Activated CD4-positive, alpha-beta T cell treated with anti-CD3 and anti-CD28 coated beads for 36 hours (primary cell): ENCODE measurements at places on chromosomes 6 and 20.
A peak's percentile ranks its signal among the peaks of the same experiment; 100 is the strongest.

DNA sequence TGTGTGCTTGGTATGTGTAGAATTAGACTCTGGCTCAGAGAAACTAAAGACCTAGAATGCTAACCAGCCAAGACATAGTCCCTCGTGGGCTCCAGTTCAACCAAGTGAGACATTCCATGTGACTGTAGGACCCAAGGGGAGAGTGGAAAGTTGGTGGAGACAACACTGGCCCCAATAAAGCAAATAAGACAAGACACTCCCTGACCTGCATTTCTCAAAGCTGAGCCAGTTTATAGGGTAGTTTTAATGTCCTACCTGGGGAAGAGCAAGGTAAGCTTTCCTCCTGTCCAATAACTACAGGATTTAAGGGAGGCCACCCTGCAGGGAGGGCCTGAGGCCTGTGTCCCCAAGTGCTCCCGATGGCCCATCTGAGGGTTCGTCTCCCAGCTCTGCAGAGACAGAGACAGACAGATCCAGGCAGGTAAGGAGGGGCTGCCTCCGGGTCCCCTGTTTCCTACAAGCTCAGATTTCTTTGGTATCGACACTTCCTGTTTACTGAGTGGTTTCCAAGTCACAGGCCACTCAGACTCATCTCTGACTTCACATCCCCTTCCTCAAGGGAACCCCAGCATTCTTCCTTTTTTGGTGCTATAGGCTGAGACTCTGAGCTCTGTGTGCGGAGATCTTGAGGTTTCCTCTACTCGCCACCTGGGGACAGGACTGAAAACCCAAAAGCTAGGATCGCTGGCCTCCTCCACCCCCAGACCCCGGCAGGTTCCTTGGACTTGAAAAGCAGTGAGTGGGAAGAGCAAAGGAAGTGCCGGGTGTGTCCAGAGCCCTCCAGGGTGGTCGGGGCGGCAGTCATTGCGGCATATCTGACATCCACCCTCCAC, 92.4 kb downstream of the PRND start:
- DNase-seq, result peak; percentile 69

DNA sequence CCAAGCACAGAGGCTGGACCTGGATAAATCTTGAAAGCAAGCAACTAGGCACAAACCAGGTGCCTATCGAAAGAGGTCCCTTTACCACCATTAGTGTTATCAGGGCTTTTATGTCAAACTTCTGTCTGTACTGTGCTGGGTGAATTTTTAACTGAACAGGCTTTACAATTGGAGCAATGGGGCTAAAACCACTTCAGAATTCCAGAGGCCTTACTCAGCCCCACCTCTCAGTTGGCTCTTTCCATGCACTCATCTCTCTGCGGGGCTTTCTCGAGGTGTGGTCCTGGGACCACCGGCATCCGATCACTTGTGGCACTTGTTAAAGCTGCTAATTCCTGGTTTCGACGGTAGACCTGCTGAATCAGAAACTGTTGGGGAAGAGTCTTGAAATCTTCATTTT, 232.5 kb downstream of the SOX4 start:
- DNase-seq, result no peak

DNA sequence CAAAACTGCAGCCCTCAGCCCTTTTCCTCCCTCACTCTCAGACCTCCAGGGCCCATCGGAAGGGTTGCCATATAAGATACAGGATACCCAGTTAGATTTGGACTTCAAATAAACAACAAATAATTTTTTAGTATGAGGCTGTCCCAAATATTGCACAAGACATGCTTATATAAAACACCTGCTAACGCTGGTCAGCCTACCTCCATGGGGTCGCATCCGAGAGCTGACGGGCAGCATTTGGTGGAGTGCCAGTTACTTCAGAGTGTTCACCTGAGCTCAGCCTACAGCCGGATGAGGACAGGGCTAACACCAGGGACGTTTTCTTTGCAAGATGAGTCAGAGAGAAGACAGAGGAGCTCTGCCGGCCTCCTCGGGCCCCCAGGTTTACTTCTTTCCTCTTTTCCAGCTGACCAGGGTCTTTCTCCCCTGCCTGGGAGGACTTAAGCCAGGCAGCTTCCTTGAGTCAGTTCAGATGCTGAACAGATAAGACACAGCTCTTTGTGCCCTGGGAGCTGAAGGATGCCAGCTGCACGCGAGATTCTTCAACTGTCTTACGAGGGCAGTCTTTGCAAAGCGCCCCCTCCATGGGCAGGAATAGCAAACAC, 141.2 kb upstream of the KCNG1 start:
- DNase-seq, result no peak

- DNase-seq, result no peak
Observed at GRCh38 chr6:158916617-158917016, 83.4 kb downstream of the RSPH3 start.

DNA sequence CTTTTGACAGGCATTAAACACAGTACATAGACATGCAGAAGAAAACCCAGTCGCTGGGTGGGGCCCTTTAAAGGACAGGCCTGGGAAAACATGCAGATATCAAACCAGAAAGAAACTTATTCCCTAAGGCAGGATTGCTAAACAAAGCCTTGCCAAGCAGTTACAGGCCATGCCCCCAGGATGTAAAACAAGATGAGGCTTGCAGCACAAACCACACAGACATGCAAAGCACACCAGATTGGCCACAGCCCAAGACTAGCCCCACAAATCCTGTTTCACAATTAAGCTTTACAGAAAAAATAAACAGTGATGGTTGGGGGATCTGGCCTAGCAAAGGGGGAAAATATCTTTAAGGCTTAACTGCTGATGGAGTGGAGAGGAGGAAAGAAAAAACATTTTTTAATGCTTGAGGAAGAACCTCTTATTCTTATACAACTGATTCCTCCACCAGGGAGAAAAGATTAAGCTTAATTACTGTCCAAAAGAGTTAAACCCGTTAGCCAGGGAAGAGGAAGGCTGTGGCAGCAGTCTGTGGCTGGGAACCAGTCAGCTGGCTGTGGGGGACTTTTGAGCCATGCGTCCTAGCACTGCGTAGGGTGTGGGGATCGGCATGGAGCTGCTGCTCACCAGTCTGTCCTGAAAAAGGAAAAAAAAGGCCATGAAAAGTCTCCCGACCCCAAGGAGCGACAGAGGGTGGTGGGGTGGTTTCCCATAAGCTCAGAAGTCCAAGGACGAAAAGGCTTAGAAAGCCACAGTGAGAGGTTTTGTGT, 28.4 kb downstream of the COL19A1 start:
- no peak for DNase-seq

DNA sequence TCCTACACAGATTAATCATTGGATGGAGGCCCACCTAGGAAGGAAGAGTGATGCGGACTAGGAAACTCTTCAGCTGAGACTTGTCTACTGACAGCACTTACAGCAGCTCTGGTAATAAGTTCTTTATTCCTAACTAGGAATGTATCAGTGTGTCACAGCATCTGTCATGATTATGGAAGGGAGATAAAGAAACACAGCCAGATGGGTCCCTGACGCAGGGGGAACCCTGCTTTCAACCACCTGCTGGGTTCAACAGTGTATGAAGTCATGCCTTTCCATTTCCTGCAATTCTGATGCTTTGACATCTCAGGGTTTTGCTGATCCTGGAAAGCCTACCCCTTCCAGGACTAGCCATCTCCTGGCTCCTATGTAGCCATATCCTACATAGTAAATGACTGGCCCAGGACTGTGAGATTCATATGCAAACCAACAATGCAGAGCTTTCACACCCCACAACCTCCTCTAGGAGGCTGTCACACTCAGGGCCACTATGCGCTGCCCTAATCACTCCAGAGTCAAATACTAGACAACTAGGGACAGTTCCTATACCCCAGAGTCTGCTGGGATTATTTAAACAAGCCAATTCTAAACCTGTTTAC, 29.0 kb upstream of the MANEA start:
- no peak for DNase-seq

DNA sequence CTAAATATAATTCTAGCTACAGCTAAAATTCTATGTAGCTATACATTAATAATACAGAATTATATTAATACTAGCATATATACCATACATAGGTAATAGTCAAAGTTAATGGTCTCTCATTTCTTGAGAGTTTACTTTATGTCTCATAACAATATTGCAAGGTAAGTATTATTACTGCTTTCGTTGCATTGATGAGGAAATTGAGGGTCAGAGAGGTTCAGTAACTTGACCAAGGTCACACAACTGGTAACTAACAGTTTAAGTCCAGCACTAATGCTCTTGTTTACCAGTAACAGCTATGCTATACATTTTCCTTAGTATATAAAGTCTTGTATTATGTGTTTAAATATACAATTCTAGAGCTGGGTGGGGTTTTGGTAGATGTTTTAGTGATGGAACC, 67.6 kb downstream of the AFG1L start:
- DNase-seq, result no peak

- peak; percentile 53 for DNase-seq
Observed at GRCh38 chr20:31542201-31542842, 28.1 kb downstream of the HM13 start.

DNA sequence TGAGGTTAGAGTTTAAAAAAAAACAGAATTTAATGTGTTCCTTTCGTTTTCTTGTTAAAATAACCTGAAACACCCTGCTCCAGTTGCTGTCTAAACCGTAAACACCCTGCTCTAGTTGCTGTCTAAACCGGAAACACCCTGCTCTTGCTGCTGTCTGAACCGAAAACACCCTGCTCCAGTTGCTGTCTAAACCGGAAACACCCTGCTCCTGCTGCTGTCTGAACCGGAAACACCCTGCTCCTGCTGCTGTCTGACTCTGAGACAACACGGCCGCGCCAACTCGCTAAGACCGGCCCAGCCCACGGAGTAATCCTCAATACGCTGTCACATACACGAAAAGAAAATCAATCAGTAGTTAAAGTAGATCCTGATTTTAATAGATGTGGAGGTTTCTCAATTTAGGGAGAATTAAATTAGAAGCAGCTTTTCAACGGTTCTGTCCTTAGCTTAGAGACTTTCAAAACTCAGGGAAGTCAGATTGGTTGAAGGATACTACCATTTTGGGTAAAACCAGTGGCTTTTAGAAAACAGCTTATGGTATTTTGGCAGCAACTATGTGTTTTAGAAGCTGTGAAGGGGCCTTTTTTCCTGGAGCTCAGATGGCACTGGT, 98.3 kb downstream of the RAMACL start:
- DNase-seq, result peak; percentile 86

DNA sequence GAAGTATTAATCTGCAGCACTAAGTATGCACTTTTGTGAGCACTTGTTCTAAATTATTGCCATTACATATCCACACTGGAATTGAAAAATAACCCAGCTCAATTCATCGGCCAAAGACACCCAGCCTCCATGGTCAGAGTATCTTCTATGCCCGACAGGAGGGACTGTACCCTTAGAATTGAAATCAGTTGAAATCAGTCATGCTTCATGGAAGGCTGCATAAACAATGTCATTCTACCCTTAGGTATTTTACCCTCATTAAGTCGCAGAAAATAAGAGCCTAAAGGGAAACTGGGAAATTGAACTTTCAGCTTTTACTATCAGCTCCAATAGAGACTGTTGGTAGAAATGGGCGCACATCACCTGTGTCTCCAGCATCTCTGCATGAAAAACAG, 2.9 kb upstream of the RAMACL start:
- no peak for DNase-seq

- no peak for DNase-seq
Observed at GRCh38 chr20:2691127-2691526, 1.5 kb upstream of the EBF4 start.

GRCh38 chr20:2104236-2104635, 2.6 kb downstream of the STK35 start:
- DNase-seq, result no peak

DNA sequence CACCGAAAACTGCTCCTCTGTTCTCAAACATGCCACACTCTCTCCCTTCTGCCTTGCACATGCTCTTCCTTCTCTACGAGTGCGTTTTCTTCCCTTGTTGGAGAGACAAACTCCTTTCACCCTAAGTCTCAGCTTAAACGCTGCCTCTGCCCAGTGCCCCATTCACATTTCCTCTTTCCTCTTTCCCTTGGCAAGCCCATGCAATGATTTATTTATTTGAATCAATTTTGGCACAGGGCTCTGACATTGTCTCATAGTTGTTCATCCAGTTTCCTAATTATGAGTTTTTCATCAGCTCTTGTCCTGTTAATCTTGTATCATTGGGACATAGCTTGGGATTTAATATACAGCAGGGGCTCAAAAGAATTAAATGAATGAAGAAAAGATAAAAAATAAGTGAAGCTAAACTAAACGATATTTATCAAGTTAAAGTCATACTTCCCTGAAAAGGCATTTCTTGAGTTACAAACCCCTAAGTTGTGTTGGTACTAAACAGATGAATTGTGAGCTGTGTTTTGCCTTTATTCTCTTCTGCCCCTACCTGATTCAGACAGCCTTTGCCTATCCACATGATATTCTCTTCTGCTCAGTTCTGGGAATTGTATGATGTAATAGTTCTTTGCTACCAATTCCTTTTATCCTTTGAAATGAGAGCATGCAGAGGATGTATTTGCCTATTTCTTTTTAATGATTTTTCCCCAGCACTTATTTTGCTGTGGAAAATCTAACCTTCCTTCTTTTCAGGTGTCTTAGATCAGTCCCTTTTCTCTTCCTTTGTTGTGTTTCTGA, 704.4 kb downstream of the UTRN start:
- no peak for DNase-seq

GRCh38 chr6:117549611-117550010, 52.7 kb downstream of the GOPC start:
- DNase-seq, result no peak

GRCh38 chr6:110674096-110674495, 141.2 kb downstream of the CDK19 start:
- DNase-seq, result no peak

- peak; percentile 92 for DNase-seq
Observed at GRCh38 chr6:474453-475185, 83.1 kb downstream of the IRF4 start.

DNA sequence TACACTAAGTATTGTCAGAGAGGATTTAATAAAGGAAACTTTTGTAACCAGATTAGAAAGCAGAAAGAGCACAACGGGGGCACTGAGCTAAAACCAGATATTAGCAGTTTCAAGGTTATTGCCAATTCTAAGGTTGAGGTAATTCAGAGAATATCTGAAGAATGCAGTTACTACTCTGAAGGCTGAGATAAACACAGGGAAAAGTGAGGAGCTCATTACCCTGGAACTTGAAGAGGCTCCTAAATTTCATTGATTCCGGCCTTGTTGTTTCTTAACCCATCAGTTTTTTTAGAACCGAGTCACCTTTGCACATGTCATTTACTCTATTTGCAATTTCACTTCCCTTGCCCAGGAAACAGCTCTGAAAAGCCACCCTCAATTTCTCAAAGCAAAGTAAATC, 72.4 kb upstream of the BTBD3 start:
- DNase-seq, result no peak

GRCh38 chr6:313087-313486, 20.8 kb downstream of the DUSP22 start:
- no peak for DNase-seq

DNA sequence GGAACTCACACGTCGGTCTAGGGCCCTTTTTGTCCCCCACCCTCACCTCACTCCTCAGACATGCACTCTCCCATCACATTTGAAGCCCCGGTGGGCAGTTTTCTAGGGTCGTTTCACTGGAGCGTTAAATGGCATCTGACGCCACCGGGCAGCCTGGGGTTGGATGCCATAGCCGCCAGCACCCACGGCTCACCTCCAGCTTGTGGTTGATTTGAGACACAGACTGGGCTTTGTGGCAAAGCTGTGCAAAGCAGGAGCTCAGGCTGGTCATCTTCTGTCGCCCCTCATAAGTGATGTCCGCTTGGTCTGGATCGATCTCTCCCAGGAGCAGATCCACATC, 530 bp downstream of the GOPC start:
- DNase-seq, result peak; percentile 35

GRCh38 chr6:137115658-137116057, 57.8 kb downstream of the IL22RA2 start:
- DNase-seq, result no peak

GRCh38 chr20:52534616-52535015, 343.0 kb upstream of the ZFP64 start:
- DNase-seq, result no peak

- DNase-seq, result peak; percentile 40
Observed at GRCh38 chr20:364905-365794, 15.4 kb upstream of the TRIB3 start.
